ENCODE measurements at places on chromosomes 3 and 15.

DNA sequence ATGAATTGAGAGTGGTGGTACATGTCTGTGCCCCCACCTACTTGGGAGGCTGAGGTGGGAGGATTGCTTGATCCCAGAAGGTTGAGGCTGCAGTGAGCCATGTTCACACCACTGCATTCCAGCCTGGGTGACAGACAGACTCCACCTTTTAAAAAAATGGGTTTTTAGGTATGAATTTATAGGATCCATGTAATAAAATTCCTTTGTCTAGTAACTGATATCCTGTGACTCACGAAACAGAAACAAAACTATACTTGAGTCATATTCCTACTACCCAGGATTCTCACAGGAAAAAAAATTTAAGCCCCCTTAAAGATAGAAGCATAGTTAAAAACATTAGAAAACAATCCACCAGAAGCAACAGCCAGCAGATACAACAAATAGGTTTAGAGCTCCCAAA, 10.0 kb upstream of the CRTC3 start:
- no peak for DNase-seq
- H3K27ac ChIP-seq = no peak overlapping the region
- no peaks in the 10 kb centered on the region for H3K27me3 ChIP-seq
- H3K4me1 ChIP-seq = no peaks in the 10 kb centered on the region
- H3K36me3 ChIP-seq = no peaks in the 10 kb centered on the region

- H3K4me3 ChIP-seq = no peak overlapping the region
- DNase-seq = no peak
- H3K27ac ChIP-seq = no peak overlapping the region
- no peaks in the 10 kb centered on the region for H3K27me3 ChIP-seq
- H3K4me1 ChIP-seq = peaks cover 6% of the 10 kb centered on the region
Measured at GRCh38 chr3:185931777-185932612, 5.8 kb downstream of the TRA2B start.

- DNase-seq = peak; percentile 81
- H3K27me3 ChIP-seq = no peaks in the 10 kb centered on the region
- no peaks in the 10 kb centered on the region for H3K36me3 ChIP-seq
- no peak overlapping the region for H3K27ac ChIP-seq
- H3K4me1 ChIP-seq = peaks cover 4% of the 10 kb centered on the region
- no peak overlapping the region for H3K4me3 ChIP-seq
Measured at GRCh38 chr3:110881069-110881468, 190.5 kb upstream of the NECTIN3 start.

- DNase-seq = no peak
- H3K27ac ChIP-seq = no peak overlapping the region
- no peaks in the 10 kb centered on the region for H3K36me3 ChIP-seq
- no peaks in the 10 kb centered on the region for H3K4me1 ChIP-seq
- no peak overlapping the region for H3K4me3 ChIP-seq
Measured at GRCh38 chr3:6521369-6522113, 339.4 kb upstream of the GRM7 start.

DNA sequence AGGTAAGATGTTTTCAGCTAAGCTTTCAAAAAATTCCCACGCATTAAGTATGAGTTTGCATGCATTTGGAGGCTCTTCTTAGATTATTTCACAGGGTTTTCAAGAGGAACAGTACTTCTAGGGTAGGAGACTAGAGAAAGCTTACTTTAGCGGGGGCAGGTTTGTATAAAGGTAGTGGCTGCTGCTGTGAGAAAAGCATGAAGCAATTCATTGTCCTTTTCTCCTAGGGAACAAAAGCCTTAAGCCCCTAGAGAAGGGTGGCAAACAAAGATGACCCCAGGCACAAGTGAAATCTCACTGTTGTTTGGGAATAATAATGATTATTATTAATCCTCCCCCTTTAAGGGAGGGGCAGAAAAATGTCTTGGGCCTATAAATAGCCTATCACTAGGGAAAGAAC, 310.7 kb downstream of the DIPK2A start:
- H3K36me3 ChIP-seq = no peaks in the 10 kb centered on the region
- no peak overlapping the region for H3K4me3 ChIP-seq
- DNase-seq = no peak
- no peaks in the 10 kb centered on the region for H3K27me3 ChIP-seq
- H3K27ac ChIP-seq = no peak overlapping the region

DNA sequence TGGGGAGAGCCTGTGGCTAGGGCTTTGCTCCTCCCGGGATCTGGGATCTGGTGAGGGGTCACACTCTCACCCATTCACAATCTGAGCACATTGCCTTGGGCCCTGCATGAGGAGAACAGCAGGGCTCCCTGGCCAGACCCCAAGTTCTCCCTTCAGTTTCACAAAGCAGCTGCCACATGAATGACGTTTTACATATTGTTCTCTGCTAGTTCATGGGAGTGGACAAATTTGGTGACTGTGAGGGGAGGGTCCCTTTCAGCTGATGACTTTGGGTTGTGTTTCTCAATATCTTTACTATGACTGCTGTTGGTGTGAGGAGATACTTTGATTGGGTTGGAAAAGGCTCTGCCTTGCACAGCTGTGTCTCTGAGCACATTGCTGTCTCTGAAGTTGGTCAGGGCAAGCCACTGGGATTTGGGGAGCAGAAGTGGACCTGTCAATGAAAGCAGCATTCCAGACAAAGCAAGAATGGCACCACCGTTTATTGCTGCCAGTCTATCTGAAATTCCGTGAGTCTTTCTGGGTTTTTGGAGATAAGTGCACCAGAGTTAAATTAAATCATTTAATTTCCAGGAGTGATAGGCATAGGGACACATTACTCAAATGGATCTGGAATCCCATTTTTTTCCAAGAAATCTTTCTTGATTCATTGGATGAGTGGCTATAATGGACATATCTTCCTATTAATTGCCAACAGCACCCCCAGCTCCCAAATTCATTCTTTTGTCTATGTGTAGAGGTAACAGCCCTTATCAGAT, 10.3 kb downstream of the TIMP4 start:
- H3K36me3 ChIP-seq = no peaks in the 10 kb centered on the region
- peaks cover 8% of the 10 kb centered on the region for H3K4me1 ChIP-seq
- H3K27me3 ChIP-seq = no peaks in the 10 kb centered on the region
- H3K27ac ChIP-seq = no peak overlapping the region
- no peak overlapping the region for H3K4me3 ChIP-seq
- DNase-seq = no peak

DNA sequence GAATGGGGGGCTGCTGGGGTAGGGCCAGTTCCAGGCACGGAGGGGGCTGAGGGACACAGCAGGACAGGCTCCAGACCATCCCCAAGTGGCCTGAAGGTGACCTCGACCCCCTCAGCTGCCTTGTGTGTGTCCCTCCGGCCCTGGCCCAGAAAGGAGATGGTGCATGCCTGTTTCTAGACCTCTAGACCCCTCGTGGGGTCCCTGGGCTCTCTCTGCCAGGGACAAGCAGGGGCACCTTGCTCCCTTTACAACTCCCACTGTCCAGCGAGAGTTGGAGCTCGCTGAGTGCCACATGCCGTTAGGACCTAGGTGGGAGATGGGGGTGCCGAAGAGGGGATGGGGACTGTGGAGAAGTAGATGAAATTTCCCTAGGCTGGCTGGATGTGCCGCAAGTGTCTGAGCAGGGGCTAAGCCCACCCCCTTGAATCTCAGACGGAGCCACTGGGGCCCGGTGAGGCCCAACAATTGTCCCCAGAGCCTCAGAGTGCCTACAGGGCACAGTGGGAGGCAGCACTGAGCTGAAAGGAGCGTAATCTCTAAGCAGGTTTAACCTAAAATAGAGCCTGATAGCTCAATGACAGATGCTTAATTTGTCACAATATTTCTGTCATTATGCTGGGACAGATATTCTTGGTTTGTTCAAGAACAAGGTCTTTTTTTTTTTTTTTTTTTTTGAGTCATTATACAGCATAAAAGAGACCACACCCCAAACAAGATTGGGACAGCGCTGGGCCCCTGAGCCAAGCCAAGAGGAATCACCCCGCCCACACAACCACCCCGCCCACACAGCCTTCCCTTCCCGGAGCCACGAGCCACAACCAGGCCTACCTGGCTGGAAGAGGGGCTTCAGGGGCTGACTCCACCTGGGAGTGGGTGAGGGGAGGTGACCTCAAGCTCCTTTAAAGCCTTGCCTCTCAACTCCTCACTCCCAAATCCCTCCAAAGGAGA, 23.6 kb upstream of the KLF13 start:
- no peak overlapping the region for H3K4me3 ChIP-seq
- DNase-seq = peak; percentile 48
- H3K36me3 ChIP-seq = no peaks in the 10 kb centered on the region
- H3K4me1 ChIP-seq = peaks cover 4% of the 10 kb centered on the region
- H3K27me3 ChIP-seq = peaks cover 10% of the 10 kb centered on the region

DNA sequence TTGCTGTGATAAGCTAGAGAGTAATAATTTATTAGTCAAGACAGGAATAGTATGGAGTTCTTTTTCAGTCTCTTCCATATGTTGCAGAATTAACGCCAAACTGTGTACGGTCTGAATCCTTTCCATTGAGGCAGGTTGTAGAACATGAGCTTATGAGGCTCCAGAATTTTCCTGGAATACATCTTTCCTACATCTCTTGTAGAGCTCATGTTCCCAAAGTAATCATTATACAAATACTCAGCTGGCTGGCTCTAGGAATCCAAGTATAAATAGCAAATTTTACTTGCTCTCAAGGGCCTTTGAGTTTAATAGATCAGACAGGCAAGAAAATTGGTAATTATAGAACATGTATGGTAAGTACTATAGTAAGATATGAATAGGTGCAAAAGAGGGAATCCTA, 419.4 kb downstream of the RBMS3 start:
- no peak overlapping the region for H3K4me3 ChIP-seq
- no peak for DNase-seq
- no peaks in the 10 kb centered on the region for H3K36me3 ChIP-seq
- H3K4me1 ChIP-seq = no peaks in the 10 kb centered on the region
- no peak overlapping the region for H3K27ac ChIP-seq

GRCh38 chr3:16070707-16071106, 103.8 kb upstream of the GALNT15 start:
- no peaks in the 10 kb centered on the region for H3K27me3 ChIP-seq
- H3K36me3 ChIP-seq = no peaks in the 10 kb centered on the region
- no peak overlapping the region for H3K27ac ChIP-seq
- peaks cover 5% of the 10 kb centered on the region for H3K4me1 ChIP-seq
- H3K4me3 ChIP-seq = no peak overlapping the region

DNA sequence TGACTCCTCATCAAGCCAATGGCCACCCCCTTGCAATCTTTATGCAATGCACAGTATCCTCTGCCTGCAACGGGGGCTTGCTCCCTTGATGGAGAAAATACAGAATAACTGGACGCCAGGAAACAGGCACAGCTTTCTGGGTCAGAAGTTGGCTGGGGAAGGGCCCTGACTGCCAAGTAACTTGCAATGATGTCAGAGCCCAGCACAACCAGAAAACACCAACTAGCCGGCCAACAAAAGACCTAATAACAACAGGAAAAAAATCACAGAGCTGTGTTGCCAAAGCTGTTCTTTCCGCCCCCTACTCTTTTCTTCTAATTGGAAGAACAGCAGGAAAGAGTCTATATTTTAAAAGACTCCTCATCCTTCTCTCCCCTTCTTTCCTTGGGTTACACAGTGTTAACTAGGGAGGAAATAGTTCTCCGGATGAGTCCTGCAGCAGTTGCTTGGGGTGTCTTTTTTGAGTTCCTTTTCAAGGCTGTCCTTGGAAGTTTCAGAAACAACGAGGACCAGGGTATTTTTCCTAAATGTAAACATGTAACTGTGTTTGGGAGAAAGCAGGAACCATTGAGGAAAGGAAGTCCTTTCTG, 1.4 kb upstream of the SEMA6D start:
- peak overlapping the region; percentile 83 for H3K4me3 ChIP-seq
- no peaks in the 10 kb centered on the region for H3K4me1 ChIP-seq
- DNase-seq = no peak

DNA sequence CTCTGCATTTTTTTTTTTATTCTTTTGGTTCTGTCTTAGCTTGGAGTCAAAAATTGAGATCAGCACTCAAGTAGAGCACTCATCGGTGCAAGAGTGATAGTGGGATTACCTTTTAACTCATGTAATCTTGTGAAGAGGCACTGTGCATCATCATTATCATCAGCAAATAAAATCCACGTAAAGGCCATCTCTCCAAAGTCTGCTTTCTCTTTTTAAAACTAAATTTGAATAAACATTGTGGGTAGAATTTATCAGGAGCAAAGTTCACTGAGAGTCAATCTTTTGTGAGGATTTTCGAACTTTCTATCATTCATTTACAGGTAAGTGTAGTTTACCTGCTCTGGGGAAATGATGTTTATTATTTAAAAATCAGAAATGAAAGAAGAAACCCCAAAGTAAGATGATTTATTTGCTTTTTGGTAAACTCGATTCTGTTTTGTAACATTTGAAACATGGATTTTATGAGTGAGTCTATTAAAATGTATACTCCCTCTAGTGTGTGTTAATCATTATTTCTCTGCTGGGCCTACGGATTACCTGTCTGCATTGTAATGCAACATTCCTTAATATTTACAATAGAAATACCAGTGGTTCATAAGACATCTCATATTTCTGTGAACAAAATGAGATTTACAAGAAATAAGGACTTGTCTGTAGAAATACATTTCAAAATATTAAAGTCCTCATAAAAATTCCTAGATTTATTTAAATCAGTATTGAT, 327.7 kb upstream of the NAALADL2 start:
- no peak overlapping the region for H3K4me3 ChIP-seq
- H3K27ac ChIP-seq = no peak overlapping the region

DNA sequence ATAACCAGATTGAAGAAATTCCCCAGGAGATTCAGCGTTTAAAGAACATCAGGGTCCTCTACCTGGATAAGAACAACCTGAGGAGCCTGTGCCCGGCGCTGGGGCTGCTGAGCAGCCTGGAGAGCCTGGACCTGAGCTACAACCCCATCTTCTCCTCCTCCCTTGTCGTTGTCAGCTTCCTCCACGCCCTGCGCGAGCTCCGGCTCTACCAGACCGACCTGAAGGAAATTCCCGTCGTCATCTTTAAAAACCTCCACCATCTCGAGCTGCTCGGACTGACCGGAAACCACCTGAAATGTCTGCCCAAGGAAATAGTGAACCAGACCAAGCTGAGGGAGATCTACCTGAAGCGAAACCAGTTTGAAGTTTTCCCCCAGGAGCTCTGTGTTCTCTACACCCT, 9.4 kb upstream of the LRRC34 start:
- DNase-seq = no peak
- no peak overlapping the region for H3K4me3 ChIP-seq
- H3K4me1 ChIP-seq = no peaks in the 10 kb centered on the region
- no peak overlapping the region for H3K27ac ChIP-seq
- no peaks in the 10 kb centered on the region for H3K36me3 ChIP-seq
- no peaks in the 10 kb centered on the region for H3K27me3 ChIP-seq

GRCh38 chr3:196694202-196694638, 17.8 kb downstream of the CEP19 start:
- no peaks in the 10 kb centered on the region for H3K4me1 ChIP-seq
- no peak overlapping the region for H3K27ac ChIP-seq
- no peak overlapping the region for H3K4me3 ChIP-seq
- no peaks in the 10 kb centered on the region for H3K27me3 ChIP-seq

DNA sequence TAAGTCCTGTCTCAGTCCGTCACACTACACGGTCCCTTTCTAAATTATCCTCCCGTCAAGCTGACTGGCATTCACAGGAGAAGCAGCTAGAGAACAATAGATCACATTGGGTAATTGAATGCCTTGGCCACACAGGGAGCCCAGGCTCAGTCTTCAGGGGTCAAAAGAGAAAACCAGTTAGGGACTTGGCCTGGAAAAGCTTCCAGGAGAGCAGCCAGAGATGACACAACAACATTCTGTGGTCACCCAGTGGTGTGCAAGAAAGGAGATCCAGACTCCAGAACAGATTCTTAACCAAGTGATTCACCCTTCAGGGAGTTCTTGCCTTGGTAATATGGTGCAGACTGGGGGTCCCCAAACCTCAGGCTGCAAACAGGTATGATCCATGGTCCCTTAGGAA, 15.9 kb downstream of the ARHGAP31 start:
- no peak for DNase-seq
- H3K36me3 ChIP-seq = no peaks in the 10 kb centered on the region
- H3K27me3 ChIP-seq = no peaks in the 10 kb centered on the region

- no peaks in the 10 kb centered on the region for H3K4me1 ChIP-seq
- no peak for DNase-seq
- H3K27ac ChIP-seq = no peak overlapping the region
- H3K36me3 ChIP-seq = no peaks in the 10 kb centered on the region
- H3K27me3 ChIP-seq = no peaks in the 10 kb centered on the region
Measured at GRCh38 chr3:160200353-160200752, 24.9 kb upstream of the C3orf80 start.
